CD4-positive, CD25-positive, alpha-beta regulatory T cell (primary cell): ENCODE measurements at places on chromosomes 3 and 15. TPM values are rescaled to one million over a fixed set of nuclear protein-coding genes. Genes with fewer than 3 reads are reported as not detected.

ST8SIA2 gene
- not detected for total RNA-seq

ADCY5 gene
- total RNA-seq, result not detected

DNA sequence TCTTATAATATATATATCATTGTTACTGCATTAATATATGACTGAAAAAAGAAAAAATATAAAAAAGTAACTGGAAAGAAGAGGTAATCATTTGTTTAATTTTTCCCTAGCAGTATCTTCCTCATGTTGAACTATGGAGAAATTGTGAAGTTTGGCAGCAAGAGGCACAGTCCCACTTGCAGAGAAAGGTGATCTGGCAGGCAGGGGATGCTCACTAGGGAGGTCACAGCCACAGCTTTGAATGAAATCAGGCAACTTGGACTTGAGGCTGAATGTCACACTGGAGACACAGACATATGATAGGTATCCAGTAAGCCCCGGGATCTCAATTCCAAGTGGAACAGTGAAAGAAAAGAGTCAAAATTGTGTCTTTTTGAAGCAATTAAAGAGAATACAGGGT is 149.9 kb upstream of the RORA start:
- no peak for DNase-seq

GRCh38 chr15:37397266-37398022 is 297.1 kb upstream of the MEIS2 start:
- no peak for DNase-seq
